Stimulated activated CD4-positive, alpha-beta T cell treated with anti-CD3 and anti-CD28 coated beads, Interleukin-4, amount 100 ng/mL, for 24 hours (primary cell): ENCODE measurements at places on chromosomes 12 and 14.

- DNase-seq, result no peak
These were observed 180.4 kb upstream of the DIO3 start for GRCh38 chr14:101380940-101381339.

DNA sequence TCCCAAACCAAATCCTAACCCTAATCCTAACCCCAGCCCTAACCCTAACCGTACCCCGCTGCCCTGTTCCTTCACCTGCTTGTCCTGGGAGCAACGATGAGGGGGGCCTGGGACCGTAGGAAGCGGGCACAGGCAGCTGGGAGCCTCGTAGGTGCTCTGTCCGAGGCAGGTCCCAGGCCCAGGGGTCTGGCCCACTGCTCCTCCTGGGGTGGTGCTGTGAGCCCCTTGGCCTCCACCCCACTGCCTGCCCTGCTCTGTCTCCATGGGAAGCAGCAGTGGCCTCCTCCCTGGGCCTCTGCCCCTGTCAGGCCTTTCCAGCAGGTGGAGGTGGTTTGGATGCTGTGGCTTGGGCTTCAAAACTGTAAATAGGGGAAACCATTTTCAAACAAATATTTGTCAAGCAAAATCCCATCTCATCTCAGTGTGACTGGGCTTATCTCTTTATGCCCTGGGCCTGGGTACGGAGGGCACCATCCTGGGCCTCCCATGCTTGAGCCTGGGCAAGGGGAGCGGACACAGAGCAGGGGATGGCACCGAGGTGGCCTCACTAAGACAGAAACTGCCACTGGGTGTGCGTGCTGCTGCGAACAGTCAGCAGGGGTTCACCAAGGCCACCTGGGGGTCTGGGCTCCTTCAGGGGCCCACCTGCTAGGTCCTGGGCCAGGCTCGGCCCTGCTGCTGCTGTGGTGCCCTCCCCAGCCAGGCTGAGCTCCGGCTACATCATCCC is 3.7 kb upstream of the BEGAIN start:
- DNase-seq, result no peak

DNA sequence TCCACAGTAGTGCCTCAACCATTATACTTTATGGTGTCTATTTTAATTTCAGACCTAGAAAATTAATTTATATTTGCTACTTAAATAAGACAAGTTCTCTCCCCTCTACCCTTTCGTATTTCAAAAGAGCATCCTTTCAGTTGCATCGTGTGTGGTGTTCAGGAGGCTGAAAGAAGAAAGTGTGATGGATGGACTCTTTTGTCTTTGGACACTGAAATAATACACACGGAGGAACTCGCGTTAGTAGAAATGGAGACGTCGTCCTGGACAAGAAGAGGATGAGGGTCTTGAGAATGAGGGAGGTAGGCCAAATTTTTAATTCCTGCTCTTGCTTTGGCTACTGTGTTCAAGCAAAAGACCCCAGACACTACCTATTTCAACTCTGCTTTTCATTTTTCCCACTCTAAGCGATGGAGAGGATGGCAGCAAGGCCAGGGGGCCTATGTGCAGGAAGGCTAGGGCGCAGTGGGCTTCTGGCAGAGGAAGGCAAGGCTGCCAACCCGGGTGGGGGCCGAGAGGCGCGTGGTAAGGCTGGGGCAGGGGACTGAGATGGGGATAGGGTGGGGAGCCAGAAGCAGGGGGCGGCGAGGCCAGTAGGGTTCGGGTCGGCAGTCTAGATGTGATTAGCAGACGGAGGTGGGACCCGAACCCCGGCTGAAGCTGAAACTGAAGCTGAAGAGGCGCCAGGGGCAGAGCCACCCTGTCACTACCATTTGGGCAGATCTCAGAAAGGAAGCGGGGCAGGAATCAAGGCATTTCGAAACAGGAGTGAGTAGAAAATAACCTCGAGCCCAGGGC is 722 bp downstream of the TMED8 start:
- DNase-seq, result peak; percentile 40

GRCh38 chr14:71049435-71050133 is 142.3 kb downstream of the PCNX1 start:
- DNase-seq, result no peak

GRCh38 chr14:98085751-98086150 is 1186.2 kb downstream of the BCL11B start:
- no peak for DNase-seq

- DNase-seq, result no peak
These were observed 325.9 kb upstream of the LRFN5 start for GRCh38 chr14:41280745-41281144.

DNA sequence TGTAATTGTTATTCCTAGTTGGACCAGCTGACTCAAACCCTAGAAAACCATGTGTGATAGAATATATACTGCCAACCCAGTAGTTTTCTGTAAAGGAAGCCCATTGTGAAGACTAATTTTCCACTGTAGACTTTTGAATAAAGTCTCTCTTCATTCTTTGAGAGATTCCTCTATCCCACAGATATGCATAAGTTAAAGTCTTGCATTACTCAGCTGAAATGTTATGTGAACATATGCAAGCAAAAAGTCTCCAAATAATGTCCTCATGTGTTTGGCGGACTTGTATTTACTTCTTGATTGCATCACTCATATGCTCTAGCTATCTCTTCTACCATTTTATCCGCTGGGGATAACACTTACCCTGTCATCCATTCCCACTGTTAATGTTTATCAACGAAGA is 35.1 kb upstream of the OTOGL start:
- no peak for DNase-seq

DNA sequence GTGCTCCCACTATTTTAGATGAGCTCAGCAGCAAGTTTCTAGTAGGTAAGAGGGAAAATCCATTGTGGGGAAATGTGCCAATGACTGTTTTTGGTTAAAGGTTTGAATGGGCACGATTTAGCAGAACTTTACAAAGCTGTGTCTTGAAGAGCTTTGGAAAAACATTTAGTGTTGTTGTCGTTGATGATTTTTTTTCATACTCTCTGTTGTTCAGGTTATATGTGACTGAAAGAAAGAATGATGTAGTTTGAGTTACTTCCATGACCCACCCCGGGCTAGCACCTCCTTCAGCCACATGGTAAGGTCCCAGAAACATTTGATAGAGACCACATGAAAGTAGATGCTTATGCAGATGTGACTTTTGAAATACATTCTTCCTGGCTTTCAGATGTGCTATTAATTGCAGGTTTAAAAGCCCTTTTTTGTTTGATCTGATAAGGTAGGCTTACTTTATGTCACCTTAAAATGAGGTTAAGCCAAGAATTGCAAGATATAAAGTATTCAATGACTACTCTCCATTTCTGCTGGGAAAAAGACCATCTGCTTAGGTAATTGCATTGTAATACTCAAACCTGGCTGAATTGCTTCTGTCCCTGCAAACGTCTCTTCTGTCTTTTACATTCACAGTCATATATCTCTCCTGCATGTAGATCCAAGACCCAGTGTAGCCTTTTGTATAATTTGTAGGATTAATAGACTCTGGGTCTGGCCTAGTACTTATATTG is 250.6 kb downstream of the RGS6 start:
- DNase-seq, result no peak

- no peak for DNase-seq
These were observed 12.1 kb downstream of the PYGL start for GRCh38 chr14:50932156-50932555.

GRCh38 chr14:38047195-38047902 is 160.4 kb upstream of the SSTR1 start:
- no peak for DNase-seq

GRCh38 chr12:90618586-90618985 is 336.4 kb downstream of the CCER1 start:
- DNase-seq, result no peak

GRCh38 chr12:1805441-1806081 is 14.8 kb upstream of the LRTM2 start:
- DNase-seq, result no peak

GRCh38 chr14:105839425-105840265 is 313.3 kb downstream of the TMEM121 start:
- DNase-seq, result no peak

DNA sequence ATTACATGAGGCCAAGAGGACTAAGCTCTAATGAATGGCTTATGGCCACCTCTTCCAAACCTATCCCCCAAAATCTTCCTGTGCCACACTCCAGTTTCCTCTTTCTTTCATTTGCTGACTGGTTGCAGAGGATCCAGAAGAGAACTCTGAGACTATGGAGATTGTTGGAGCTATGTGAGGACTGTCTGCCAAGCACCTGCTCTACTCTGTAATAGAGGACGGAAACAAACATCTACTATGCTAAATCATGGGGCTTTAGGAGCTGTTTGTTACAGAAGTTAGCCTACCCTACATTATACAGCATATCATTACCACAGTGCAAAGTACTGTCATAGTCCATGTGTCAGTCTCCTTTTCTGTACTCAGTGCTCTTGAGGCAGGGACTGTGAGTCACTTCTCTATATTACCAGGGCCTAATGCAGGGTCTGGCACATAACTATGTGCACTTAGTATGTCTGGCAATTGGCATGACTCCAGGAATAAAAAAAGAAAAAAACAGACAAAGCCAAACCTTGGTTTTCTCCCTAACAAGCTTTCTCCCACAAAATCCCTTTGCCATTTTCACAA is 95.1 kb downstream of the RPAP3 start:
- DNase-seq, result no peak

GRCh38 chr12:131851741-131852550 is 23.8 kb downstream of the MMP17 start:
- no peak for DNase-seq

GRCh38 chr12:9372202-9372601 is 164.0 kb upstream of the PZP start:
- no peak for DNase-seq

- no peak for DNase-seq
These were observed 100.7 kb downstream of the ZFC3H1 start for GRCh38 chr12:71562676-71563595.

DNA sequence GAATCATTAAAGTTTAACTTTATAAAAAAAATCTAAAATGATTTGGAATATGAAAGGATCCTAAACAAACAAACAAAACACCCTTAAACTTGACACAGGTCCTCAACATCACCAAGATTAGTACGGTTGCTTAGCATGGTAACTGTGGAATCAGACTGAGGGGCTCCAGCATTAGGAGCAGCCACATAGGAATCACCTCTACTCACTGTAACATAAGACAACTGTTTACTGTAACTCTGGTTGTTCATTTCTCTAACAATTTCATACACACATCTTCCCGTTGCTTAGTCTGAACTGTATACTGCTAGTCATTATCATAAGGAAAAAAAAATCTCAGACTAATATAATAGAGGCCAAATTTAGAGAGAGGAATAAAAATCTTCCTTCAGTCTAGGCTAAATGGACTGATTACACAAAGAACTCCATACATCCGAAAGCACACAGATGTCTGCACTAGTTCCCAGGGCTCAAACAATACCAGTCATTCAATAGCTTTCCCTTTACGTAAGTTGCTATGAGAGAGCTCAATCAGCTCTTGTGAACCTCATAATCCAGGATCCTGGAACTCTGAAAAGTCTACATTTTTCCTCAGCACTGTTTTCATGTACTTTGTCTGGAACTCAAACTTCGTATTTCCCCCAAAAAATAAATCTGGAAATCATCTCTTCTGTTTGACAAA is 26.0 kb downstream of the LRP6 start:
- DNase-seq, result no peak

DNA sequence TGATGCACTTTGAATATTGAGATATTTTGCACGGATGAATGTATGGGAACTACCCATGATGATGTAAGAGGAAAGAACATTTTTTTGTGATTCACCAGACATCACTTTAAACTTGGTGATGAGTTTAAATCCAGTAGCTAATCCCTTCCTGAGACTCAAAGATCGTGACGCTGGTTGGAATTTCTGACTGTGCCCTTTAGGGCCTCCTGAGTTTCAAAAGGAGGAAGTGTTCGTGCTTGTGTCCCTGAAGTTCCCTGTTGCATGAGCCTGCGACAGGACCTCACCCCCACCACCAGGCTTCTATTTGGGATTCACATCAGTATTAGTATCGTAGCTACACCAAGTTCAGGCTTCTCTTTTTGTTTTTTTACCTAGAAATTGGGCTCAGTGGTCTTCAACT is 18.6 kb upstream of the RIN3 start:
- no peak for DNase-seq

GRCh38 chr12:104412681-104413080 is 44.1 kb upstream of the CHST11 start:
- DNase-seq, result no peak

- no peak for DNase-seq
These were observed 326.5 kb upstream of the TBX3 start for GRCh38 chr12:115010324-115010995.

- DNase-seq, result no peak
These were observed 841.5 kb upstream of the FLRT2 start for GRCh38 chr14:84688297-84689025.

DNA sequence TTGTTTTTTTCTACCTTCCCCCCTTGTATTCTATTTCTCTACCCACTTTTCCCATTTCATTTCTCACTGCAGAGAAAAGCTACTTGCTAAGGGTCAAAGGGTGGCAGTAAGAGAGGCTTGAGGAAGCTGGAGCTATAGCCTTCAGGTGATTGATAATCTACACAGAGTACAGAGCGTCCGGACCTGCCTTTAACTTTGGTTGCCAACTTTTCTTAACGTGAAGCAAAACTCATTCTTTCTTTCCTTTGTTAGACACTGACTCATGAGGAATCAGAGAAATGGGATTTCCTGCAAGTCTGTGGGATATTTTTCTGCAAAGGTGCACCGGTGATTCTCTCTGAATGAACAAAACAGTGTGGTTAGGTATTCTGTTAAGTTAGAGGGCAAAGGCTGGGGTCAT is 133.3 kb downstream of the RMST start:
- no peak for DNase-seq

- DNase-seq, result no peak
These were observed 1077.4 kb upstream of the ATXN7L3B start for GRCh38 chr12:73460212-73460611.

DNA sequence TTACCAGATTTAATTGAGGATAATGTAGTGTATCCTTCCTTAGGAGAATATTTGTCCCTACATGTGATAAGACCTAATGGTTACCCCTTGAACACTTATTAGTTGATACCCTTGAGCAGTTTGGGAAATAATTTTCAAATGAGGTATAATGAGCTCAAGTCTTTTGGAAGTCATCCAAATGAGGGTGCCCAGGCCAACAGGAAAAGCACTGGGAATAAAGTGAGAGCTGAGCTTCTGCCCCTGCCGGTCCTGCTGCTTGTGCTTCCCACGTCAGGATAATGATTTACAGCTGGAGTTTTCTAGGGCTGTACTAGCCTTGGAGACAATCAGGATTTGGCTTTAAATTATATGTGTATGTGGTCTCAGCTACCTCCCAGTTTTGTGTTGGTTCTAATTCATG is 178.8 kb upstream of the FRMD6 start:
- no peak for DNase-seq

DNA sequence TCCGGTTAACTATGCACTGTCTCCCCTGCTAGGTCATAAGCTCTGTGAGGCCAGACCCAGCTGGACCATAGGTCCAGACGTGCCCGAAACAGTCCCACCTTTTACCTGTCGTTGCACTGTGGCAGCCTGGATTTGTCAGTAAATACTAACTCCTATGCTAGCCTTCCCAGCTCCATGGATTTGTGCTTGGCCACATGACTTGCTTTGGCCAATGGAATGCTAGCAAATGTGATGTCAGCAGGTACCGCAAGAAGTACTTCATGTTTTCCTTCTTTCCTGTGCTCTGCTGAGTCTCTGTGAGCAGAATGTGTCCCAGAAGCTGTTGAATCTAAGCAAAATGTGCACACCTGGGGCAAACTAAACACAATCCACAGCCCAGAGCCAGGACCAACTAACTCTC is 157.2 kb downstream of the ANO2 start:
- DNase-seq, result no peak

- DNase-seq, result no peak
These were observed 7.6 kb upstream of the FITM1 start for GRCh38 chr14:24122898-24123297.
